ENCODE measurements at places on chromosomes 11 and 22. TPM values are rescaled to one million over a fixed set of nuclear protein-coding genes. Genes with fewer than 3 reads are reported as not detected.

The SAA4 gene
- polyA plus RNA-seq: not detected

The LMO1 gene
- 0.74 TPM for polyA plus RNA-seq

DNA sequence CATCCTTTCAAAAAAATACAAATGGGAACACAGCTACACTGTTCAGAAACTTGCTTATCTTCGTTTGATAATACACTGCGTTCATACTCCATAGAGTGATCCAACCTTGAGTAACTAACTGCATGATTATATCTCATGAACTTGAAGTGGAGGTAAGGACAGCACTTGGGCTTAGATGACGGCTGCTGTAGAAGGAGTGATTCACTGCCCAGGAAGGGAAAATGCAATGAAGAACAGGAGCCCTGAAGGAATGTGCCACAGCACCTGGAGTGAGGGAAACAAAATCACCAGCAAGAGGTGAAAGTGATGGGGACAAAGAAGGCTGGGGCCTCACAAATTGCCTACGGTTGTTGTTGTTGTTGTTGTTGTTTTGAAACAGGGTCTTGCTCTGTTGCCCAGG lies 44.1 kb upstream of the SC5D start:
- DNase-seq: no peak
- H3K27ac ChIP-seq: no peak overlapping the region
- H3K4me1 ChIP-seq: no peaks in the 10 kb centered on the region
- H3K4me3 ChIP-seq: no peak overlapping the region
- H3K27me3 ChIP-seq: no peaks in the 10 kb centered on the region
- no peaks in the 10 kb centered on the region for H3K36me3 ChIP-seq

The FCHSD2 gene
- polyA plus RNA-seq: 5.7 TPM

The KCNC1 gene
- 0.13 TPM for polyA plus RNA-seq

The SLC25A22 gene
- 4.3 TPM for polyA plus RNA-seq

- DNase-seq: no peak
- no peak overlapping the region for H3K4me3 ChIP-seq
- H3K27ac ChIP-seq: no peak overlapping the region
Measured at GRCh38 chr11:60069450-60069849, 13.0 kb downstream of the MS4A3 start.

The IFITM1 gene
- polyA plus RNA-seq: 107 TPM
